ENCODE measurements at places on chromosomes 1 and 21.
A peak's percentile ranks its signal among the peaks of the same experiment; 100 is the strongest.

DNA sequence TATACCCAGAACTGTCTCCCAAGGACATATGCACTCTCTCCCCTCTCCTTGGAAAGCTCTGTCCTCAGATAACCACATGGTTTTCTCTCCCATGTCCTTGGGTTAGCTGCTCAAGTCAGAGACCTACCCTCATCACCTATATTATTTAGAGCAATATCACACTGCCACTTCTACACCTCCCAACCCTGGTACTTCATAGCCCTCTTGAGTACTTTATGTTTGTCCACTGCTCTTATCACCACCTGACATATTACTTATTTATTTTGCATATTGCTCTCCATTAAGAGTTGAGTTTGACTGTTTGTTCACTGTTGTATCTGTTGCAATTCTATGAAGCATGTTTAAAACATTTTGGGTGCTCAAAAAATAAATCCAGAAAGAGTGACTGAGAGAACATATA, 126.3 kb upstream of the ATP1B1 start:
- no peak for DNase-seq

DNA sequence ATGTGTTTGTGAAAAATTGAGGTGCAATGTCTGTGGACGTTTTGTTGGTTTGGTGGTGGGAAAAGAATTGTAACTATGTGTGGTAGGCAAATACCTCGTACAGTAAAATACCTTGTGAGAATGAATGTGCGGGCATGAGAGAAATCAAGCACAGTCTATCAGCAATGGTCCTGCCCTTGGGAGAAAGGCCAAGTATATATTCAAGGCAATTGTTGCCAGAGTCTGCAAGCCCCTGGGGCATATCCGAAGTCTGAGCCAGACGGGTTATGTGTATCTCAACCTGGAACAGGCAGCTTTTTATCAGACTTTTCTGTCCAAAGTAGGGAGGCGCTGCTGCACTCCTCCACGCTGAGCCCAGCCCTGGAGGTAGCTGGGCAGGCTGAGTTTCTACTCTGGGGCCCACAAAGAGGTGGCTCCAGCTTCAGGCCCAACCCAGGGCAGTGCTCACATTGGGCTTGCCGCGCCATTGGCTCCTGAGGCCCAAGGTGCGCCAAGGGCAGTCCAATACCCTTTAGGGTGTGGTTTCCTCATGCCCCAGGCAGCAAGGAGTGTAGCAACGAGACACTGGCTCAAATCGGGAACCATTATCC, 9.4 kb upstream of the GNL2 start:
- no peak for DNase-seq

DNA sequence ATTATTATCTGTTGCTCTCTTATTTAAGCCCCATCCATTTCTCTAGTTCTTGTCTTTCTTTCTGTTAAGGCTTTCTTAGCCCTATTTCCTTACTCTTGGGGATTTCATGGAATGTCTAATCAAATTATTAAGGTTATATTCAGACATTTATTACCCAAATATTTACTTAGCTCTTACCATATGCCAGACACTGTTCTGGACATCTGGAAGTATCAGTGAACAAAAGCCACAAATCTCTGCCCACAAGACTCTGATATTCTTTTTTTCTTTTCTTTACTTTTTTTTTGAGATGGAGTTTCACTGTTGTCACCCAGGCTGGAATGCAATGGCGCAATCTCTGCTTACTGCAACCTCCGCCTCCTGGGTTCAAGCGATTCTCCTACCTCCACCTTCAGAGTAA, 74.3 kb upstream of the NBL1 start:
- no peak for DNase-seq

- DNase-seq, result no peak
Measured at GRCh38 chr1:168135921-168136708, 615 bp downstream of the GPR161 start.

GRCh38 chr1:206117151-206117948, at the start of gene AVPR1B:
AVPR1B (minus strand) TSS chr1:206117388; CDS start chr1:206116890, 498 bp downstream.
- DNase-seq, result peak; percentile 2

DNA sequence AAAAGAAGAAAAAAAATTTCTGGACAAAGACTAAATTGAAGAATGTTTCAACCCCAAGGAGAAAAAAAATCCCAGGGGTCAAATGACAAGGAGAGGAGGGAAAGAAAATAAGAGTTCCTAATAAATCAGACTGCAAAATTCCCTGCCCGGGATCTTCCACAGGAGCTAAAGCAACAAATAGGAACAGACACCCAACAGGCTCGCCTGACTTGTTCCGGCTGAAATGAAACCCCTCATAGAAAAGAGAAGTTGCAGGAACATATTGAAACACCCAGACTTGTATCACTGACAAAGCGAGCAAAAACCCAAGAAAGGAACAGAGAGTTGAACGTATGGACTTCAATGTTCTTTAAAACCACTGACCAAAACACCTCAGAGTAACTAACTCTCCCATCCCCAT, 123.0 kb downstream of the TIAM1 start:
- DNase-seq, result no peak

DNA sequence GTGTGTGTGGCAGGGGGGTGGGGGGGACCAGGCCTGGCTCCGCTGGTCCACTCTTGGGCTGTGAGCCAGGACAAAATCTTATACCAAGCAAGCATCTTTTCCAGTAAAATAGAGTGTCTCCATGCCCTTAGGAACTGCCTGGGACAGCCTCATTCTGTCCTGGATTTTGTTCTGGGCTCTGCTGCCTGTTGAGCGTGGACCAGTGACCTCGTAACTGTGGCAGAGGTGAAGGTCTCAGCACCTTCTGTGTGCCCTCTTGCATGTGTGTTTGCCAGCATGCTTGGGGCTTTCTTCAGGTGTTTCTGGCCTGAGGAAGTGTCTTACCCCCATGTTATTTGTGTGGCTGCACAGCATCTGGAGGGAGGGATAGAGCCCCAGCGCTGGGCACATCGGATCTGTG, 45.7 kb downstream of the GALNT2 start:
- no peak for DNase-seq

DNA sequence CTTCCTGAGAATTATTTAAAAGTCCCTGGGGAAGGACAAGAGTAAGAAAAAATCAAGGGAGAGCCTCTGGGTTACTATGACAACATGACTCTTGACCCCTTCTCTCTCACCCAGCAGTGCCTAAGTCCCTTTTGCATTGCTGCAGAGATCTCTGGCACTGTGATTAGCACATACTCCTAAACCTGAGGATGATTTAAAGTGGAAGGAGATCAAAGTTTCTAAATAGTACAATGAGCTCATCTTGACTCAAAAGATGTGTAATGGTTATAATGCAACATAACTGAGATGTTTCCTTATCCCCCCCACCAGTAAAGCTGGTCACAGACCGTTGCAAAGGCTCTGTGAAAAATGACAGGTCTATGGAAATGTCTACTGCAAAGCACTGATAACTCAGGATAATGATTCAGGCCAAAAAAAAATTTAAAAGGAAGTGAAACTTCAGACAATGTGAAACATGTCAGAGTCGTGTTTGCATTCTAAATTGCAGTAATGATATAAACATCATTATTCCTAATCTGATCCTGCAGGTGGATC, 519.2 kb downstream of the KIF26B start:
- no peak for DNase-seq

- DNase-seq, result no peak
Measured at GRCh38 chr21:42475036-42475435, 21.0 kb downstream of the RSPH1 start.

DNA sequence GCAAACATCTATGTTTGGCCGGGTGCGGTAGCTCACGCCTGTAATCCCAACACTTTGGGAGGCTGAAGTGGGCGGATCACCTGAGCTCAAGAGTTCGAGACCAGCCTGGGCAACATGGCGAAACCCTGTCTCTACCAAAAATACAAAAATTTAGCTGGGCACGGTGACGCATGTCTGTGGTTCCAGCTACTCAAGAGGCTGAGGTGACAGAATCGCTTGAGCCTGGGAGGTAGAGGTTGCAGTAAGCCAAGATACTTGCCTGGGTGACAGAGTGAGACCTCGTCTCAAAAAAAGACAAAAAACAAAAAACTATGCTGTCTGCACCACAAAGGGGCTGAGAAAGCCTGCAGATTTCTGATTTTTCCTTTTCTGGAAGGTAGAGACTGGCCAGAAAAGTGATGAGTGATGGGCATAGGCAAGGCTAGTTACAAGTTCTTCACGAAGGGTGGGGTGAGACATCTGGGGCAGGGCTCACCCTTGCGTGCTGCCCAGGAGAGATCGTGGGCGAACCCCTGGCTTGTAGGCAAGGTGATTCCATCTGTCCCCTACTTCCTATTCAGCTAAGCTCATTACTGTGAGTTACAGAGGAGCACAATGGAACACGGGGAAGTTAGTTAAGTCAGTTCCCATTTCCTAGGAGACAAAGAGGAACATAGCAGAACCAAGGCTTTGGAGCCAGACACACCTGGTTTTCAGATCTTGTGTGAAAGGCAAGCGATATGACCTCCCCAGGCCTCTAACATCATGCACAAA, 3.2 kb downstream of the SLC2A1 start:
- DNase-seq, result no peak

DNA sequence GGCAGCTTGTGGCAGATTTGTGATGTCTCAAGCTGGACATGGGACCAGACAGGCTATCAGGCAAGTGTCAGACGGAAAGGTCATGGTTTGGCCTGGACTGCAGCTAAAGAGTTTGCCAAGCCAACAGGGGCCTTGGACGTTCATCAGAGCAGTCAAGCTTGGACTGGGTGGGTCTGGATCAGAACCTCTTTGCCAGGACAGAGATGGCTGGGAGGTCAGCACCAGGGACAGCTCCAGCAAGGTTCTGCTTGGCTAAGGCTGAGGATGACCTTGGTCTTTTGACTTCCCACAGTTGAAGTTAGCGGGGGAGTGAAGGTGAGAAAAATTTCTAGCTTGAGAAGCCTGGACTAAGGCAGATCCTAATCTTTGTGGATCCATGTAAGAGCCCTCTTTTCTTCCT, 68.1 kb downstream of the GRIK3 start:
- DNase-seq, result peak; percentile 3

DNA sequence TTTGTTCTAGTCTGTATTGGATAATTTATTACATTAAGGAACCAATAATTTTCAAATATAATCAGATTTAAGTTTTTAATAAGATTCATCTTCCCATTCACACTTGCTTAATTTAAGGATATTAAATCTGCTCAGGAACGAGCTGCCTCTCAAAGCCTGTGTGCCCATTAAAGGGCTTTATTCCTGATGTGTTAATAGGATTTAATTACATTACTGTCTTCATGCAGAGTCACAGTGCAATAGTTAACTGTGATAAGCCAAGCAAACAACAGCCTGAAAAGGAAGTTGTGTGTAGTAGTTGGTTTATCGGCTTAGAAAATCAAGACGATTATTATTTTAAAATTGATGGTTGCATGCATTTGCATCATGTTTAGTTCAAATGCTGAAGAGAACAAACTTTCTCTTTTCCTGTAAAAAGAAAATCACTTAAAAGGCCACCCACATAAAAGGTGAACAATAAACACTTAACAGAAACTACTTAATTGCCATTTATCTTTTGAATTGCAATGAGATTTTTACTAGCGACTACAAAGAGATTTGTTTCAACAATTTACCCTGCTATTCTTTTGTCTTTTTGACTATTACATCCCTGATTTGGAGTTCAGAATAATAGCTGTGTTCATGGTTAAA, 174.6 kb downstream of the RWDD3 start:
- no peak for DNase-seq

GRCh38 chr1:67270541-67270940, 37.1 kb upstream of the IL12RB2 start:
- peak; percentile 71 for DNase-seq

DNA sequence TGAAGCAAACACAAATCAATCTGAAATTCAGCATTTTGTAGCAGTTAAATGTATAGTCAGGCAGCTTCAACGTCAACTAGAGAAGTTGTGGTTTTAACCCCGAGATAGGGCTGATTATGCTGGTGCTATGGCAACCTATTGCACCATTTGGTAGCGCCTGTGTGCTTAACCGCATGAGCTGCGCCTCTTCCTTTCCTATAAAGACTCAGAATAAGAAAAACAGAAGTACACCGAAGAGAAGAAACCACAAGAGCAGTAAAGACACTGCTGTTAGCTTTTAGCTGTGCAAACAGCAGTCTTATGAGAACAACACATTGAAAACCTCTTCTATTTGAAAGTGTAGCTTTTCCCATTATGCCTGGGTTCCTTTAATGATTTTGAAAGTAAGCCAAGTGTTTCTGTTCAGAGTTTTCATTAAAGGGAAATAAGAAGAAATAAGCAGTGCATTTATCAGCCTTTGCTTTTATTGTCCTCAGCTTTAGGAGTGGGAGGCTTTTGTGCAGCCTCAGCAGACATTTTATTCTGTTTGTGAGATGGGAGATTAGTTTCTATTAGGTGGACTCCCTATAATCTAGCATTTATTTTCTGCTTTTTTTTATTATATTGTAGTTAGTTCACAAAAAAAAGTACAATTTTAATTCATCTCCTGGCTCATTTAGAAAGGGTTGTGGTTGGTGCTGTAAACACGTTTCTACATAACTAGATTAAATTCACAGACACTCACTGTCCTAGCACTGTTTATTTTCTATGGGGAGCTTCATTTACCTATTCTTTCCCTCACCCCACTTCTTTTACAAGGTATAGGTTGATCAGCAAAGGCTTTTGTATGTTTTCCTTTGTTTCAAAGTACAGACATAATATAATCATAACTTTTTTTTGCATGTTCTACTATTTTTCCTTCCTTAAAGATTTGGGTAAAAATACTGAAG, 43.3 kb downstream of the PTPRC start:
- peak; percentile 97 for DNase-seq

- DNase-seq, result no peak
Measured at GRCh38 chr1:24498589-24498988, 4.0 kb upstream of the RCAN3 start.

DNA sequence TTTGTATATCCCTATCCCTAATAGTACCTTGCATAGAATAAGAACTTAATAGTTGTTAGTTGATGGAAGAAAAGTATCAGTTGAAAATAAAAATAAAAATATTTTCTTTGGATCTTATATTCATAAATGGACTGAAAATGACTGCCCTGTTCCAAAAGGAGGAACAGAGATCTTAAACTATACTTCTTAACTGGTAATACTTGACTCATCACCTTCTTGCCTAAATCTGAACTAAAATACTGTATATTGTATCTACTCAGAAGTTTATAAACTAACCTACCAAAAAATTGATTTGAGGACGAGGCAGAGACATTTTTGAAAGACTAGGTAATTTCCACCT, 178.8 kb downstream of the SYT2 start:
- no peak for DNase-seq

DNA sequence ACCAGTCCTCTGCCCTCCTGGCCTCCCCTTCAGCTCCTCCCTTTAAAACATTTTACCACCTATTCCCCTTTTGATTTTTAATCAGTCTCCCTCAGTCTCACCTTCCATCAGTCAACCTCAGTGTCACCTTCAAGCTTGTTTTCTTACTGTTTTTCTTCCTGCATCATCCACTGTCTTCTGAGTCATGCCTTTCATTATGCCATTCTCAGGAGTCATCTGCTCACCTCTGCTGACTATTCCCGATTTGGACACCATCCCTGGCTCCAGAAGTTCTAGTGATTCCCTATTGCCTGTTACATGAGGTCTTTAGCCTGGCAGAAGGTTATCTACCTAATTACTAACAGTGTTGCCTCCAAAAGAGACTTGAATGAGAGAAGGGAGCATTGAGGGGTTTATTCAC, 23.9 kb downstream of the NFASC start:
- DNase-seq, result no peak
